ENCODE measurements at places on chromosomes 11 and 22.
A peak's percentile ranks its signal among the peaks of the same experiment; 100 is the strongest.

DNA sequence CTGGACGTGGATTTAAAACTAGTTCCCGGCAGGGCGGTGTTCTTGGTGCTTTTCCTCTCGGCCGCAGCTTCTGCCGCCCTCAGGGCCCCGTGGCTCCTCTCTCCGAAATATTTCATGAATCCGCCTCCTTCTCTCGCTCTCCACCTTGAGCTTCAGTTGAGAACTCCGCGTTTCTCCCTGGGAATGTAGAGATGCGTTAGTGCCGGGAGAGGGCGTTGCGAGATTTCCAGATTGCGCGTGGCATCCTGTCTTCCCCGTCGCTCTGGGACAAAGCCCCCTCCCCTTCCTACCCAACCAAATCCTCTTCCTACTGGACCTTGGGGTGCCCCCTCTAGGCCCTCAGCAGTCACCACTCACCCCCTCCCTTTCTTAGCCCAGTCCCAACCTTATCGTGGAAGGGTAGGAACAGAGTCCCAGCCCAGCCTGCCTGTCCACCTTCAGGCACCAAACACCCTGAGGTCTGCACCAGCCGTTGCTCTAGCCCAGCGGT, 15.5 kb upstream of the RAC2 start:
- DNase-seq, result peak; percentile 72

- peak; percentile 48 for DNase-seq
These were observed 304.3 kb upstream of the NCAM1 start for GRCh38 chr11:112656772-112657428.

DNA sequence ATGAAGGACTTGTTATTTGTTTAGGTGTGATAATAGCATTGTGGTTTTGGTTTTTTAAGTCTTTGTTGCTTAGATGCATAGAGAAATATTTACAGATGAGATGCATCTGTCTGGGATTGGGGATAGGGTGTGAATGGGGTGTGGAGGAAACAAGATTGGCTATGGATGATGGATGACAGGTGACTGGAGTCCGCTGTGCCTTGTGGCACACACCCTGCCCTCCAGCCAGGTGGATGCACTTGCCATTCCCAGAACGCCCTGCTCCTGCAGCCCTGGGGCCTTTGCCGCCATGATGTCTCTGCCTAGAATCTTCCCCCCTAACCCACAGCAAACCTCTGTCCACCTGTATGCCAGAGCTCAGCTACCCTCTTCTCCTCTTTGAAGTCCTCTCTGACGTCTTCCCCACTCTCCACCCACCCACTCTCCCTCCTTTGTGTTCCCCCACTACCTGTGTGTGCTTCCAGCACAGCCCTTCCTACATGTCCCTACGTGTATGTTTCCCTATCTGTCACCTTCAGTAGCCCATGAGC, 54.7 kb downstream of the WNT11 start:
- no peak for DNase-seq

GRCh38 chr22:47027766-47028165, 265.3 kb downstream of the TBC1D22A start:
- no peak for DNase-seq

- no peak for DNase-seq
These were observed 99.0 kb upstream of the NNMT start for GRCh38 chr11:114196997-114197703.

- DNase-seq, result no peak
These were observed 112.4 kb downstream of the BCR start for GRCh38 chr22:23292453-23293350.

DNA sequence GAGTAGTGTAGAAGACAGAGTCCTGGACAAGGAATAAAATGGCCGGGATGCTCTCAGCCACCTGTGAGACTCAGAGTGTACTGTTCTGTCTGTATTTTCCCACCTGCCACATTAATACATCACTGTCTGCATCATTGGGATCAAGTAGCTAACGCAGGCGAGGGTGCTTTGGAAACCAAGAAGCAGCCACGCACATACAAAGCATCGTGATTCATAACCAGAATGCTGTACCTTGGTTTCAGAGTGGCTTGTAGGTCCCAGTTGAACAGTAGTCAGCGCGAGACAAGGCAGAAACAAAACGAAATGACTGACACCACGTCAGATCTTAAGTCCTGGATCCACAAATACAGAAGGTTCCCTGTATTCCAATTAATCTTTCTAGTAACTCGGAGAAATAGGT, 198.3 kb downstream of the GRIK4 start:
- DNase-seq, result no peak

- no peak for DNase-seq
These were observed 7.2 kb downstream of the PIM3 start for GRCh38 chr22:49967706-49968208.

DNA sequence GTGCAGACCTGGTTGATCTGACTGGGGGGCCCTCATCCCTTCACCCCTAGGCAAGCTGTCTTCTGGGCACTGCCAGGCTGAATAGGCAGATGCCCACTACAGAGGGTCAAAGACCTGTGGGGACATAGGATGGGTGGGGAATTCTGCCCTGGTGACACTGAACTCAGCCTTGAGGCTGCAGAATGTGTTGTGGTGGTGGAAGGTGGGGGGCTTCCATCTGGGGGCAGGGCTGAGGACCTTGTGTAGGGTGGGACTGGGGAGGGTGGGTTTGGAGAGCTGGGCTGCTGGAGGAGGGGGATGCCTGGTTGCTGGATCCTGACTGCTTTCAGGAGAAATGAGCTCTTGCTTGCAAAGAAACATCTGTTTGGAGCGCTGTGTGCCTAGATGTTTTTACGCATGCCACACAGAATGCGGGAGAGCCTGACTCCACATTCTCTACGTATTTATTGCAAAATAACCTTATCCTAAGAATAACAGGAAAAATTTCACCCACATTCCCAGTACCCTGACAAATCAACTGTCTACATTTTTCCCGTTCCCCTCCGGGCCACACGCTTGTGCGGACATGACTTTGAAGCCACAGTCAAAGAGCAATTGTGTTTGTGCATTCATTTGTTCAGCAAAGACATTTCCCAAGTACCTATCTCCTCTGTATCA, 18.3 kb downstream of the SMIM38 start:
- peak; percentile 36 for DNase-seq

GRCh38 chr22:29476116-29476515, 3.9 kb upstream of the NEFH start:
- DNase-seq, result no peak

GRCh38 chr11:64357904-64358535, 942 bp upstream of the RPS6KA4 start:
- no peak for DNase-seq

DNA sequence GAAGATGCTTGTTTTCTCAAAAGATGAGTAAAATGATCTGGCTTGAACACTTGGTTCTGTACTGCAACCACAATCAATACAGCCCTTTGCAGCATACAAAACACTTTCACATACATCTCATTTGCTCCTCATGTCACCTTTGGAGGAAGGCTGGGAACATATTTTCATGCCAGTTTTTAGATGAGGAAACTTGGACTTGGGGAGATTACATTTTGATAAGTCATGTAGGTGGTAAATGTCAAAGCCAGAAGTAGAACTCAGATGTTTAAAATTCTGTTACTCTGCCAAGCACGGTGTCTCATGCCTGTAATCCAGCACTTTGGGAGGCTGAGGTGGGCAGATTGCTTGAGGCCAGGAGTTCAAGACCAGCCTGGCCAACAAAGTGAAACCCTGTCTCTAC, 121.8 kb downstream of the MICAL2 start:
- no peak for DNase-seq

GRCh38 chr22:20315337-20316216, 4.3 kb downstream of the DGCR6L start:
- no peak for DNase-seq

- no peak for DNase-seq
These were observed 140.5 kb upstream of the PLET1 start for GRCh38 chr11:112401036-112401769.

DNA sequence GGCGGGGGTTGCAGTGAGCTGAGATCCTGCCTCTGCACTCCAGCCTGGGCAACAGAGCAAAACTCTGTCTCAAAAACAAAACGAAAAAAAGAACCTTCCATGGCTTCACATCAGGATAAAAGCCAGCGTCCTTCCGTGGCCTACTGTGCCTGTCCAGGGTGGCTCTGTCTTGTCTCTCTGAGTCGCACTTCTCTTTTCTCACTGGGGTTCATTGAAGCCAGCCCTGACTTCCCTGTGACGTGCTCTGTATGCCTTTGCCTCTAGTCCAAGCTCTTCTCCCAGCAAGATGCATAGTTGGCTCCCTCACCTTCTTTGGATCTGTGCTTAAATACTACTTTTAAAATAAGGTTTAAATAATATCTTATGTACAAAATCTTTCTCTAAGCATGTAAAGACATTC, 11.6 kb downstream of the ATXN10 start:
- no peak for DNase-seq

GRCh38 chr11:130313383-130314183, 1.1 kb downstream of the ZBTB44 start:
- DNase-seq, result peak; percentile 9

DNA sequence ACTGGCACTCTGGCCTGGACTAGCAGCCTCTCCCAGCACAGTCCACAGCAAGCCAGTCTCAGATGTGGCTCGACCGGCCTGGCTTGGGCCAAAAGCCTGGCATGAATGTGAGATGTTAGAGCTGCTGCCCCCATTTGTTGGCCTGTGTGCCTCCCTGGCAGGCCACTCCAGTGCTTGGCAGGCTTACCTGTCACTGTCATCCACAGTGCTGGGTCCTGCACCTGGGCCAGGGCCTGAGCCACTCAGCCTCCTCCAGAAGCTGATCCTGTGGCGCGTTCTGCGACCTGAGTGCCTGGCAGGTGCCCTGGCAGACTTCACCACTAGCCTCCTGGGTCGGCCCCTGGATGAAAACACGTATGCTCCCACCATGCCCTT, 36.1 kb downstream of the RRP8 start:
- no peak for DNase-seq

DNA sequence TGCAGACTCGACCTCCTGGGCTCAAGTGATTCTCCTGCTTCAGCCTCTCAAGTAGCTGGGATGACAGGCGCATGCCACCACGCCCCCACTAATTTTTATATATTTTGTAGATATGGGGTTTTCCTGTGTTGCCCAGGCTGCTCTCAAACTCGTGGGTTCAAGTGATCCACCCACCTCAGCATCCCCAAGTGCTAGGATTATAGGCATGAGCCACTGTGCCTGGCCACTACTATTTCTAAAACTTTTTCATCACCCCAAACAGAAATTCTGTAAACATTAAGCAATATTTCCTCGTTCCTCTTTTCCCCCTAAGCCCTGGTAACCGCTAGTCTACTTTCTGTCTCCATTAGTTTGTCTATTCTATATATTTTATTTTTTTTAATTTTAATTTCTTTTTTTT, 9.0 kb upstream of the ATG16L2 start:
- DNase-seq, result no peak

- DNase-seq, result peak; percentile 40
These were observed 125.2 kb downstream of the MICAL2 start for GRCh38 chr11:12235553-12235946.

DNA sequence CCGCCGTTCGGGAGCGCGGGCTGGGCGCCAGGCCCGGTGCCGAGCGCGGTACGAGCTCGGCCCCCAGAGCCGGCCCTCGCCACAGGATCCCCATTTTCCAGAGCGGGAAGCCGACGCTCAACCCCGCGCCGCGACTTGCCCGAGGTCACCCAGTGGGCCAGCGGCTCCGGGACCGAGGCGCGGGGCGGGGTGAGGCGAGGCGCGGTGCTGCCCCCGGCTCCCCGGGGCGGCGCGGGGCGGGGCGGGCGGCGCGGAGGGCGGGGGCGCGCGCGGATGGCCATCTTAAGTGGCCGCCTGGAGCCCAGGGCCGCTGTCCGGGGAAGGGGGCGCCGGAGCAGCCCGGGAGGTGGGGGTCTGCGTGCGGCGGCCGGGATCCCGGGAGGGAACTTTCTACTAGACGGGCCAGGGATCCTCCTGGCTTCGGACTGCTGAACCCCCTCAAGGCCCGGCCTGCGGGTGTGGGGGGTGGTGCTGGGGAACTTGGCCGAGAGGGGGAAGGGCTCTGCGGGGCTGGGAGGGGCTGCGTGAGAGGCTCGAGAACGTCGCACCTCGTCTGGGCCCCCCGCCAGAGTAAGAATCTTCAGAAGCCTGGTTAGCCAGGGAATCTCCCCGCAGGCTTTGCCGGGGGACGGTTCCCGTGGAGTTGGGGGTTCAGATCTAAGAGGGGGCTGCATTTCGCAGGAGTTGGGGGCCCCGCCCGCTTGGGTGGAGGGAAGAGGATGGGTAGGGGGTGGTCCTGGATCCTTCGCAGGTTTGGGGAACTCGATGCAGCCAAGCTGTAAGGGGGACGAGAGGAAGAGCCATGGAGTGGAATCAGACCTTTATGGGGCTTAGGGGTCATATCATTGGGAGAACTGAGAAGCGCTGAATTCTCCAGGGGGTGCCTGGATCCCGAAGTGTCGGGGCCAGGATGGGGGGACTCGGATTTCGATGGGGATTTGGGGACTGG, 678 bp upstream of the INPPL1 start:
- peak; percentile 65 for DNase-seq

DNA sequence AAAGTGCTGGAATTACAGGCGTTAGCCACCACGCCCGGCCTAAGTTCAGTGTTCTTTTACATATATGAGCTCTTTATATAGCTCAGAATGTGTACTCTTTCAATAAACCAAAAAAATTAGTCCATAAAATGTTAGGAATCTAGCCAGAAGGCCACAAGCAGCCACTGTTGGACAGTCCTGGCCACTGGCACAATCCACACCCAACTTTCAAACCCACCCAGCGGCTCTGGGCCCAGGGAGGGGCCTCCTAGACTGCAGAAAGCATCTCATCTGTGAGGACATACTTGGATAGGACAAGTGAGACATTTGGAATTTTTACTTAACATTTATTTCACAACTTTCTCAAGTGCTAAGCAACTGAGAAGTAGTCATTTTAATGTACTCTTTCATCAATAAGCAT, 6.4 kb downstream of the PACSIN2 start:
- DNase-seq, result no peak

- no peak for DNase-seq
These were observed 86.5 kb downstream of the TRPC6 start for GRCh38 chr11:101497291-101497690.

DNA sequence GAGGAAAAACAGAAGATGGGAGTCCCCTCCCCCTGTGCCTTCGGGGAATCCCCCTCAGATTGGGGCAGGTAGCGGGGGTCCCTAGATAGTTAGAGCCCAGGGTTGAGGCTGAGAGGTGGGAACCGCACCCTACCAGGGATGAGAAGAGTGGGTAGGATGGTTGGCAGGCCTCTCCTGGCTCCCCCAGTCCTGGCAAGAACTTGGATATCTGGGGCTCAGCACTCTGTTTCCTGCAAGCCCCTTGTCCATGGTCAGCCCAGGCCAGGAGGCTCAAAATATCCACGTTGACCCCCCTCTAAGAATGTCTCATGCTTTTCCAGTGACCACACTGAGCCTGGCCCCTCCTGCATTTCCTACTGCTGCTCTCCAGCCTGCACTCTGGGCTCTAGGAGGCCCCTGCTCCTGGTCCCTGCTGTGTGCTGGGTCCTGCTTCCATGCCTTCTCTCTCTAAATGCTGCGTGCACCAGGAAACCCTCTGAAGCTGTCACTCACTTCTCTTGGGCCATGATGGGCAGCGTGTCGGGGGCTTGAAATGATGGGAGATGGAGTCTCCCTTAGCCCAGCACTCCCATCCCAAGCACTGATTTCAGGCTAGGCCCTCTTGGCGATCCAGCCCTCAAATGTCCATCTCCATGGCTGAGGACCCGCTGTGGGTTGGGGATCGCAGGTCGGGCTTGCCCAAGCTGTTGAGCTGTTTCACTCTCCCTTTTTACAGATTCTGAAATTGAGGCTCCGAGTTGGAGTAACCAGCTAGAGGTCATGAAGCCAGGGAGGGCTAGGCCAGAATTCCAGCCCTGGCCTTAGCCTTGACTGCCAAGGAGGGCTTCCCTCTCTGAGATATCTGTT, 2.0 kb downstream of the MAP3K11 start:
- DNase-seq, result peak; percentile 48

GRCh38 chr22:36123673-36124630, 36.6 kb downstream of the APOL3 start:
- DNase-seq, result peak; percentile 96
